ENCODE measurements at places on chromosomes 2 and 18.

- DNase-seq, result no peak
- peaks cover 6% of the 10 kb centered on the region for H3K4me1 ChIP-seq
- no peak overlapping the region for H3K4me3 ChIP-seq
- no peaks in the 10 kb centered on the region for H3K27me3 ChIP-seq
- H3K36me3 ChIP-seq, result no peaks in the 10 kb centered on the region
Measured at GRCh38 chr2:222865301-222865700, 4.5 kb downstream of the ACSL3 start.

GRCh38 chr18:1296237-1296636 is 391.6 kb downstream of the ADCYAP1 start:
- no peak overlapping the region for H3K27ac ChIP-seq
- no peaks in the 10 kb centered on the region for H3K4me1 ChIP-seq
- no peak overlapping the region for H3K4me3 ChIP-seq

GRCh38 chr2:146251328-146251727 is 1593.5 kb upstream of the ACVR2A start:
- H3K27ac ChIP-seq, result no peak overlapping the region
- H3K4me1 ChIP-seq, result no peaks in the 10 kb centered on the region
- H3K27me3 ChIP-seq, result no peaks in the 10 kb centered on the region
- H3K36me3 ChIP-seq, result no peaks in the 10 kb centered on the region
- no peak for DNase-seq
- no peak overlapping the region for H3K4me3 ChIP-seq

DNA sequence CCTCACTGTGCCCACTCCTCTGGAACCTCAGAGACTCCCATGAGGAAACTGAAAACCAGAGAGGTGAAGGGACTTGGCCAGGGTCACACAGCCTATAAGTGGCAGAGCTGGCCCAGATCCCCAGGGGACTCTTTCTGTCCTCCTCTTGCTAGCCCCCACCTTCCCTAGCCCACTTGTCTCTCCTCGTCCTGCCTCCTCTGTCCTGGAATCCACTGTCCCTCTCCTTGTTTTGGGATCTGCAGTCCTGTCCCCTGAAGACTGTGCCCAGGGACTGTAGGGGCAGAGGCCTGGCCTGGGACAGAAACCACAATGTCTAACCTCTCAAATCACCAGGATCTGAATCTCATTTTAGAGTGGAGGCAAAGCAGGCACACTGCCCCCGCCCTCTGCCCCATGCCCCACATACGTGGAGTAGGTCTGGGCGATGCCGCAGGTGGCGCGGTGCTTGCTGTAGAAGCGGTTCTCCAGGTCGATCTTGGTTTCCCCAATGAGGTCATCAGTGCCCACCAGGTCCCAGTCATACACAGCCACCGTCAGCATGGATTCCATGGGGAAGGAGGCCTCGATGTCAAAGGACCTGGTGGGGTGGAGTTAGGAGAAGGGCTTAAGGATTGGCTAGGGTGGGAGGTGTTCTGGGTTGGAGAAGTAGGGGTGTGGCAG is 12.5 kb downstream of the OTOF start:
- no peak overlapping the region for H3K4me3 ChIP-seq
- H3K27me3 ChIP-seq, result no peaks in the 10 kb centered on the region
- peaks cover 2% of the 10 kb centered on the region for H3K4me1 ChIP-seq
- no peak for DNase-seq

GRCh38 chr18:45482286-45482685 is 133.0 kb upstream of the SLC14A2 start:
- no peak overlapping the region for H3K4me3 ChIP-seq
- H3K4me1 ChIP-seq, result no peaks in the 10 kb centered on the region
- no peaks in the 10 kb centered on the region for H3K36me3 ChIP-seq
- DNase-seq, result no peak
- H3K27me3 ChIP-seq, result peaks cover 14% of the 10 kb centered on the region
- no peak overlapping the region for H3K27ac ChIP-seq

- H3K4me3 ChIP-seq, result no peak overlapping the region
- H3K36me3 ChIP-seq, result no peaks in the 10 kb centered on the region
- no peak overlapping the region for H3K27ac ChIP-seq
- no peaks in the 10 kb centered on the region for H3K27me3 ChIP-seq
Measured at GRCh38 chr2:163888591-163888990, 152.8 kb upstream of the FIGN start.

- H3K27ac ChIP-seq, result no peak overlapping the region
- H3K4me3 ChIP-seq, result no peak overlapping the region
- no peak for DNase-seq
- peaks cover 6% of the 10 kb centered on the region for H3K4me1 ChIP-seq
- no peaks in the 10 kb centered on the region for H3K36me3 ChIP-seq
Measured at GRCh38 chr18:58527952-58528287, 101.0 kb downstream of the ALPK2 start.

DNA sequence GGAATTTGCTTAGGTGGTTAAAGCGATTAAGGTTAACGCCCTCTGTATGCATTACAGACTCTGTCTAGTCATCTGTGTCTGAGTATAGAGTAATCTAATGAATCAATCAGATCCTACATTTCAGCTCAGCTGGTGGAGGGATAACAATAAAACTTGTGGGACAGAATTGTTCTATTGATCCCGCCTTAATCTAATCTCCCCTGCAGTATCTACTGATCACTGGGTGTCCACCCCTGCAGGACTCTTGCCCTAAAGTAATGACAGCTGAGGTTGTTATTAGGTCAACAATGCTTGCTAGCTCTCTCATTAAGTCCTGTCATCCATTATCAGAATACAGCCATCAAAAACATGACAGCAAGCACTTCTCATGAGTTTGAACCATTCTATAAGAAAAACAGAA is 462.6 kb upstream of the TMEFF2 start:
- H3K4me3 ChIP-seq, result no peak overlapping the region
- no peaks in the 10 kb centered on the region for H3K27me3 ChIP-seq
- no peak overlapping the region for H3K27ac ChIP-seq
- no peaks in the 10 kb centered on the region for H3K36me3 ChIP-seq
- no peaks in the 10 kb centered on the region for H3K4me1 ChIP-seq
- no peak for DNase-seq

DNA sequence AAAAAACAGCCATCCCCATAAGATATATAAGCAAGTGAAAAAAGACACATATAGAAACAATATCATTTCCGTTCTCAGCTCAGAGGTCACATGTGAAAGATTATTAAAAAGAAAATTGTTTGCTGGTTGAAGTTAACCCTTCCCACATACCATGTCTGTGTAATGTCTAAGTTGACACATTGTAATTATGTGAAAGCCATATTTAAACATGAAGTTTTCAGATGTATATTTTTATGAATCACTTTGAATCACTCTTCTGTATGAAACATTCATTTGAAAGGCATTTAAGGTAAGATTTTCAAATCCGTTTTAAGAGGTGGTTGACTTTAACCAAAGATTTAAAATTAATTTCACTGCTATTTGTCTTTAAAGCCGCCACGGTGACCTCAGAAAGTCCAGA is 441.9 kb downstream of the RND3 start:
- no peak overlapping the region for H3K4me3 ChIP-seq
- no peak for DNase-seq
- no peaks in the 10 kb centered on the region for H3K36me3 ChIP-seq
- no peaks in the 10 kb centered on the region for H3K27me3 ChIP-seq

GRCh38 chr18:33851546-33852078 is 273.6 kb downstream of the ASXL3 start:
- no peaks in the 10 kb centered on the region for H3K27me3 ChIP-seq
- no peak overlapping the region for H3K4me3 ChIP-seq
- no peak overlapping the region for H3K27ac ChIP-seq
- no peaks in the 10 kb centered on the region for H3K4me1 ChIP-seq

DNA sequence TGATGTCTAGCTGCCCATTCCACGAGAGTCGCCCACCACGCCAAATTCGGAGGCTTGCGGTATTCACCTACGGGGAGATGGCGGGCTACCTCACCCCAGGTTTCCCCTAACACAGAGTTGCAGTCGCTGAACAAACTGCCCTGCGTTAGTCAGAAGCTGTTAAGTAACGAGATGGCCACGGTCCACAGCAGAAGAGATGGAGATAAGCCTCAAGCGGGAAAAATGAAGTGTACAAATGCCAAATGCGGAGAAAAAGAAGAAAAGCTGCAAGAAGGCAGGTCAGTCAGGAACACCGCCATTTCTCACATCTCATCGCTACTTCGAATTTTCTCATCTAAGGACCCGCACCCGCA is 425 bp downstream of the ASB3 start:
- H3K36me3 ChIP-seq, result peaks cover 13% of the 10 kb centered on the region
- H3K27me3 ChIP-seq, result no peaks in the 10 kb centered on the region
- peak; percentile 20 for DNase-seq
- peak overlapping the region; percentile 86 for H3K4me3 ChIP-seq
- peak overlapping the region; percentile 99 for H3K27ac ChIP-seq

DNA sequence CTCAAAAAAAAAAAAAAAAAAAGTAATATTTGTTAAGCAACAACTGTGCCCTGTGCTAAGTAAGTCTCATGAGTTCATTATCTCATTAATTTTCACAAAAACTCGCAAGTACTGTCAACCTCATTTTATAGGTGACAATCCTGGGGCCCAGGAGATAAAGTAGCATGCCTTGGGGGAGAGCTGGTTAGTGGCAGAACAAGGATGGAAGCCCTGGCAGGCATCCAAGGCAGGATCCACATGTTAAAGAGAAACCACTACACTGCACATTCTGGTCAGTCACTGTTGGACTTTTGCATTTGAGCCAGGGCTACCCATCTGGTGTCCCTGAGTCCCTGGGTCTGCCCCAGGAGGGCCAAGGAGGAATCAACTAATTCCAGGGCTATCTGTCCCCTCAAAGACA is 54.6 kb downstream of the ZFP36L2 start:
- peak overlapping the region; percentile 64 for H3K27ac ChIP-seq
- peaks cover 8% of the 10 kb centered on the region for H3K36me3 ChIP-seq
- no peak overlapping the region for H3K4me3 ChIP-seq
- no peaks in the 10 kb centered on the region for H3K27me3 ChIP-seq
- peaks cover 89% of the 10 kb centered on the region for H3K4me1 ChIP-seq

DNA sequence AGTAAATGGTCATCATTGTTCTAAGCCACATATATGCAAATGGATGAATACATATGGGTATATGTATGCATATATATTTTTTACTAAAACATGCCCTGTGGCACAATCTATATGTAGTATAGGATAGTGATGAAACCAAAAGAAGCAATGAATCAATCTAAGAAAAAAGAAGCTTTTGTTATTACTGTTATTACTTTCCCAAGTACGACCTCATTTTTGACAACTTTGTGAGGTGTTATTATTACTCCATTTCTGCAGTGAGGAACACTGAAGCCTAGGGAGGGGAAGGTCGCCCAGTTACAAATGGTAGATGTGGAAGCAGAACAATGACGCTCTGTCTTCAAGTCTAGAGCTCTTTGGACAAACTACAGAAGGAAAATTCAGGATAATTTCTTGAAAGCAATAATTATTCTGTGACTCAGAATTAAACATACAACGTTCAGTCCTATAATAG is 38.3 kb downstream of the STAT4 start:
- H3K27ac ChIP-seq, result no peak overlapping the region
- no peak for DNase-seq
- H3K36me3 ChIP-seq, result peaks cover 57% of the 10 kb centered on the region
- H3K27me3 ChIP-seq, result no peaks in the 10 kb centered on the region
- no peak overlapping the region for H3K4me3 ChIP-seq

- peaks cover 46% of the 10 kb centered on the region for H3K36me3 ChIP-seq
- no peaks in the 10 kb centered on the region for H3K27me3 ChIP-seq
- DNase-seq, result no peak
Measured at GRCh38 chr2:197237291-197238042, 73.1 kb downstream of the ANKRD44 start.

DNA sequence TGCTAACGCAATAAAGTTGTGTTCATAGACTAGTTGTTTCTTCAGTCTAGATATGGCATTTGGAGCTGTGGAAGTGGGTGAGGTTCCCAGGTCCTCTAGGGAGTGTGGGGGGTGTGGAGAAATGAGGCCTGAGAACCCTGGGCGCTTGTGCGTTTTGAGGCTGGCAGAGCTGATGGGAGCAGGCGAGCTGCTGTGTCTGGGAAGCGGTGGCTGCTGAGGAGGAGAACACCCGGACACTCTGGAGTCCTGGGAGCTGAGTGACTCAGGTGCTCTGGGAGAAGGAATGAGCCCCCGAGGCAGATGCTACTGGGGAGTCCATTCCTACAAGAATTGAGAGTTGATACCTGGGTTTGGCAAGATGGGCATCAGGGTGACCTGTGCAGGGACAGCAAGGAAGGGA is 67.5 kb downstream of the LPIN1 start:
- H3K27ac ChIP-seq, result no peak overlapping the region
- no peak for DNase-seq
- H3K36me3 ChIP-seq, result peaks cover 61% of the 10 kb centered on the region
- no peaks in the 10 kb centered on the region for H3K27me3 ChIP-seq

GRCh38 chr2:1697601-1698000 is 46.7 kb downstream of the PXDN start:
- H3K27ac ChIP-seq, result no peak overlapping the region
- H3K27me3 ChIP-seq, result peaks cover 2% of the 10 kb centered on the region
- DNase-seq, result no peak

GRCh38 chr18:37451239-37451825 is 114.3 kb downstream of the CELF4 start:
- H3K4me1 ChIP-seq, result no peaks in the 10 kb centered on the region
- no peak overlapping the region for H3K27ac ChIP-seq
- no peak overlapping the region for H3K4me3 ChIP-seq
- H3K27me3 ChIP-seq, result no peaks in the 10 kb centered on the region
- DNase-seq, result no peak

DNA sequence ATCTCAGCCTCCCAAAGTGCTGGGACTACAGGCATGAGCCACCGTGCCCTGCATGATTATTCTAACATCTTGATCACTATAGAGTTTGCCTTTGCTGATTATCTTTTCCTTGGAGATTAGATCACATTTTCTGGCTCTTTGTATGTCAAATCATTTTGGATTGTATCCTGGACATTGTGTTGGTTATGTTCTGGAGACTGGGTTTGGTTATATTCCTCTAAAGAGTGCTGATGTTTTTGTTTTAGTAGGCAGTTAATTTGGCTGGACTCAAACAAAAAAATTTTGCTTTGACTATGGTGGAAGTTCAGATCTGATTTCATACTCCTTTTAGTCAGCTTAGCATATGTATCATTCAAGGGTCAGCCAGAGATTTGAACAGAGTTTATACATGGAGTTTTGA is 26.4 kb downstream of the ETAA1 start:
- H3K27me3 ChIP-seq, result peaks cover 3% of the 10 kb centered on the region
- no peaks in the 10 kb centered on the region for H3K4me1 ChIP-seq
- H3K4me3 ChIP-seq, result no peak overlapping the region
- H3K27ac ChIP-seq, result no peak overlapping the region
- H3K36me3 ChIP-seq, result no peaks in the 10 kb centered on the region

- DNase-seq, result no peak
- H3K36me3 ChIP-seq, result no peaks in the 10 kb centered on the region
- H3K4me3 ChIP-seq, result no peak overlapping the region
- H3K27me3 ChIP-seq, result peaks cover 7% of the 10 kb centered on the region
- H3K4me1 ChIP-seq, result no peaks in the 10 kb centered on the region
Measured at GRCh38 chr2:33014268-33014667, 67.5 kb downstream of the LTBP1 start.

- peaks cover 22% of the 10 kb centered on the region for H3K4me1 ChIP-seq
- no peak for DNase-seq
- no peak overlapping the region for H3K4me3 ChIP-seq
- no peak overlapping the region for H3K27ac ChIP-seq
- H3K36me3 ChIP-seq, result peaks cover 33% of the 10 kb centered on the region
- no peaks in the 10 kb centered on the region for H3K27me3 ChIP-seq
Measured at GRCh38 chr2:232773815-232774214, 2.5 kb downstream of the KCNJ13 start.
